ENCODE measurements at places on chromosomes 5 and 9.
A peak's percentile ranks its signal among the peaks of the same experiment; 100 is the strongest.

- DNase-seq = no peak
These were observed 51.3 kb downstream of the SAXO1 start for GRCh38 chr9:18981476-18982261.

DNA sequence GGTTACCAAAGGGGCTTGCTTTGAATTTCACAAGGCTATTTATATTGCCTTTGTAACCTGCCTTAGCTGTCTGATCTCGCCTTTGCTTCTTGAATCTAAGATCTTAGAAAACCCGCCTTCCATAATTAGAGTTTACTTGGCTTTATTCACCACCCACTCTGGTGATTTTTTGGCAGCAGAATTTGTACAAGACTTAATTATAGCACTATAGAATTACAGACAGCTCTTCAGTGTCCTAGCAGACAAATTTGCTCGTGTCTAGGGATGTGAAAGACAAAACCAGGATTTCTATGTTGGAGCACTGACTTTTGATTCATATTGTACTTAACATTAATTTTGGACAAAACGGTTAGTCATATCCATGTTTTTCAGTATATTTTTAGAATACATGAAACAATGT is 306.6 kb downstream of the ADGRV1 start:
- DNase-seq = no peak

DNA sequence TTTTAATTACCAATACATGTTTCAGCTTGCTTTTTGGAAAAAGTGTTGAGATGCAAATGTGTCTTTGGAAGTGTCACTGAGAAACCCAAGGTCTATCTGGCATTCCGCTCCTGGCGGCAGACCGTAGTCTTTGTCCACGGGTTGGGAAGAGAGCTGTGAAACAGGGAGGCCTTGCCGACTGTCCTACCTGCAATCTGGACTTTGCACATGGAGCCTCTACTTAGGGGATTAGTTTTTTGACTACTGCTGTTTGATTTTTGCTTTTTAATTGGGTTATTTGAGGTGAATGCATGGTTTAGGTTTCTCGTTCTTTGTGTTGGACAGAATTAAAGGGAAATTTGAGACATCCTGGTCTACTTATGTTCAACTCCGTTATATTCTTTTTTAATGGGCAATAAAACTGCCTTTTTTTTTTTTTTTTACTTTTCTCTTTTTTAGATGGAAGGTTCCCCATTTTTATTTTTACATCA is 25.7 kb downstream of the TRIO start:
- no peak for DNase-seq

GRCh38 chr5:171405615-171406014 is 13.8 kb upstream of the FGF18 start:
- DNase-seq = no peak

DNA sequence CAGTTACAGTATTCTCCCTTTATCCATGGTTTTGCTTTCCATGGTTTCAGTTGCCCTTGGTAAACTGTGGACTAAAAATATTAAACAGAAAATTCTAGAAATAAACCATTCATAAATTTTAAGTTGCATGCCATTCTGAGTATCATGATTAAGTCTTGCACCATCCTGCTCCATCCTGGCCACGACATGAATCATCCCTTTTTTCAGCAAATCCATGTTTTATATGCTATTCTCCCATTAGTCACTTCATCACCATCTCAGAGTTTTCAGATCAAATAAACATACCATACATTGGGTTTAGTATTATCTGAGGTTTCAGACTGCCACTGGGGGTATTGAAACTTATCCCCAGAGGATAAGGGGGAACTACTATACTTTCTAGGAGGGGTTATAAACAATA is 234.4 kb upstream of the ATP10B start:
- peak; percentile 67 for DNase-seq

DNA sequence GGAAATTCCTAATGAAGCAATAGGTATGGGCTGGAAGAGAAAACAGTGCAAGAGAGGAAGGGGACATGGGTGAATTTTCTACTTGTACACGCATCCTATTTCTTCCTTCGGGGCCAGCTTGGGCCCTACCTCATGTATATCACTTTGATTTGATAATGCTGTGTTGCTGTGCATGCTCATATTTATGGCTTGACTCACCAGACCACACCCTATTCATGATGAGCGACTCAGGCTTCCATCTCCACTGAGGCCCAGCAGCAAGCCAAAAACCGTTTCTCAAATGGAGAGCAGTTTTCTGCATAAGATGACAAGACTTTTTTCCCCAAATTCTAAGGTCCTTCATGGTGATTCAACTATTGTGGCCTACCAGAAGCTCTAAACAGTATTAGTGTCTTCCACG is 2039.1 kb upstream of the CDH9 start:
- peak; percentile 76 for DNase-seq

GRCh38 chr9:93690618-93691017 is 114.2 kb downstream of the PHF2 start:
- no peak for DNase-seq

GRCh38 chr5:138502521-138502920 is 37.2 kb downstream of the EGR1 start:
- DNase-seq = no peak

- DNase-seq = no peak
These were observed 1.0 kb upstream of the CRB2 start for GRCh38 chr9:123354806-123355508.

- peak; percentile 10 for DNase-seq
These were observed 64.7 kb downstream of the UBE2R2 start for GRCh38 chr9:33881635-33882034.

- no peak for DNase-seq
These were observed 28.7 kb downstream of the TAF1L start for GRCh38 chr9:32606811-32607210.

DNA sequence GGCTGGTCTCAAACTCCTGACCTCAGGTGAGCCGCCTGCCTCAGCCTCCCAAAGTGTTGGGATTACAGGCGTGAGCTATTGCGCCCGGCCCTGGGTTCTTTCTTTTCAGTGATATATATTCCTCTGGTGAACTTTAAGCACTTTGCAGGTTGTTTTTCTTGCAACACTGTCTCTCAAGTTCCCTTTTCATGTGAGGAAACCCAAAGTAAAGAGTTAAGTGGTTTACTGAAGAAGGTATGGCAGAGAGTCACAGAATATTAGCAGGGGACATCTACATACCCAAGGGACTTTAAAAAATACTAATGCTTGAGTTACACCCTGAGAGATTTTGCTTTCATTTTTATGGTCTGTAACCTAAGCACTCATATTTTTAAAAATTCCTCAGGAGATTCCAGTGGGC is 6.7 kb upstream of the GAPT start:
- DNase-seq = no peak

GRCh38 chr9:27766073-27766835 is 193.0 kb upstream of the C9orf72 start:
- no peak for DNase-seq

- DNase-seq = no peak
These were observed 185.0 kb downstream of the SEMA6A start for GRCh38 chr5:116389601-116390000.

GRCh38 chr9:5563886-5564285 is 53.6 kb downstream of the PDCD1LG2 start:
- peak; percentile 56 for DNase-seq

DNA sequence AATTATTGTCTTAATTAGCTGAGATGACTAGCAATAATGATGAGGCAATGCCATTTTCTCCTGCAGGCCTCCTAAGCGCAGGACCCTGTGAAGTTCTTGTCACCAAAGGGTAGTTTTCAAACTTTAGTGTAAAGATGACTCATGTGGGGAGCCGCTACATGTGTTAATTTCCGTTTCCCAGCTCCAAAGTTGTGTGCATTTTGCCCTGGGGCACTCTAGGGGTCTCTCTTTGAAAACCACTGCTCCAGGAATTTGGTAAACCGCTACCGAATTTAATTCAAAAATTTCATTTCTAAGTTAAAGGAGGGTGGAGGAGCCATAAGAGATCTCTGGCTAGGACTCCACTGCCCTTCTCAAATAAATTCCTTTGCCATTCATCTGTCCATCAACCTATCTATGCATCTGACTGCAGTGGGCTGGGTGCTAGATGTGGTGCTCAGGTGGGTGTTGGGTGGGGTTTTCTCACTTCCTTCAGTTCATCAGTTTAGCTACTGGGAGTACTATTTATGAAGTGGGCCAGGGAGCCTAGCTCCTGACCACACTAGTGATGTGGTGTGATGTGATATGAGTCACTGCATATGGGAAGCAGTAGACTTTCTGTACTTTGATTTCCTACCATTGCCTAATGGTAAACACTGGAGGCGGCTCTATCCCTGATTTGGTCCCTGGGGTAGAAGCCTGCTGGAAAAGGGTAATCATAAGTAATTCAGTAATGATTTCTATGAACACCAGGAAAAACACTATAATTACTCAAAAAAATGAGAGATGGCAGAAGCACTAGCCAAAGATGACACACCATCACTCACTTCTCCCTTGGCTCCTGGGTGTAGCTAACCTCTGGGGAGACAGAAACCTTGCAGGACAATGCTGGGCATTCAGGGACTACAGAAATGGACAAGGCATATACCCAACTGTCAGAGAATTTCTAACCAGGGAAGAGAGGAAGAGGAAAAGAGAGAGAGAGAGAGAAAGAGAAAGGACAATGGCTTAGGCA is 4.0 kb upstream of the ZSWIM6 start:
- DNase-seq = peak; percentile 94

GRCh38 chr5:148403344-148403743 is 19.6 kb downstream of the FBXO38 start:
- DNase-seq = no peak

DNA sequence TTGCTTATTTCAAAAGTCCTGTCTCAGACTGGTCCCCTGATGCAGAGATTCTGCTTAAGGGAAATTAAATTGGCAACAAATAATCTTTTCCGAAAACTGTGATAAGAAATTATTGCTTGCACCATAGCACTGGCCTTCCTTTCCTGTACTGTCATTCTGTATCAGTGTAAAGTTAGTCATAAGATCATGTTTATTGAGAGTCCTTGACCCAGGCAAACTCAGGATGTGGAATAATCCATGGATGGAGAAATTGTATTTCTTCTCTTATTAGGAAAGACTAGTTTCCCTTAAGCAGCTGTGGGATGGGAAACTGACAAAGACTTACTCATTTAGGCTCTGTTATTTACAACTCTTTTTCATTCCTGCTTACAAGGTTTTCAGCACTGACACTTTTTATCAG is 83.0 kb upstream of the RANBP6 start:
- peak; percentile 71 for DNase-seq

DNA sequence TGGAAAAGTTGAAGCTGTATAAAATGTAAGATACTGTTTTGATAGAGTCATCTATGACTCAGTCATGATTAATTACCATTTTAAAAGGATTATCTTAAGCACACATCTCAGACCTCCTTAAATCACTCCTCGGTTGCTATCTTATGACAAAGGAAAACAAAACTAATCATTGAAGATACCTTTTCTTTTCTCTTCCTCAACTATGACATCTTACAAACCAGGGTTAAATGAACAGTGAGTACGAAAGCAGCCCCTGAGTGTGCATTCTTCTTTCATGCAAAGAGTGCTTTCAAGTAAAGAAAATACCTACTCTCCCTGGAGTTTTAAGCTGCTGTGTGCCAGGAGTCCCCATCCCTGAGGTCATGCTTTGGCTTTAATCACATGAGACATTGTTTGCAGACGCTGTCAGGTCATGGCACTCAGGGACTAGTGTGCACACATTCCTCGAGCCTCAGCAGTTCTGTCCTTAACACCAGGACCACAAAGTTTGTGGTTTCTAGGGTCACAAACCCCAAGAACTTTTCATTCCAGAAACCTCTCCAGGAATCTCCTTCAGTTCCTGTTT is 86.7 kb upstream of the ICE1 start:
- peak; percentile 81 for DNase-seq

DNA sequence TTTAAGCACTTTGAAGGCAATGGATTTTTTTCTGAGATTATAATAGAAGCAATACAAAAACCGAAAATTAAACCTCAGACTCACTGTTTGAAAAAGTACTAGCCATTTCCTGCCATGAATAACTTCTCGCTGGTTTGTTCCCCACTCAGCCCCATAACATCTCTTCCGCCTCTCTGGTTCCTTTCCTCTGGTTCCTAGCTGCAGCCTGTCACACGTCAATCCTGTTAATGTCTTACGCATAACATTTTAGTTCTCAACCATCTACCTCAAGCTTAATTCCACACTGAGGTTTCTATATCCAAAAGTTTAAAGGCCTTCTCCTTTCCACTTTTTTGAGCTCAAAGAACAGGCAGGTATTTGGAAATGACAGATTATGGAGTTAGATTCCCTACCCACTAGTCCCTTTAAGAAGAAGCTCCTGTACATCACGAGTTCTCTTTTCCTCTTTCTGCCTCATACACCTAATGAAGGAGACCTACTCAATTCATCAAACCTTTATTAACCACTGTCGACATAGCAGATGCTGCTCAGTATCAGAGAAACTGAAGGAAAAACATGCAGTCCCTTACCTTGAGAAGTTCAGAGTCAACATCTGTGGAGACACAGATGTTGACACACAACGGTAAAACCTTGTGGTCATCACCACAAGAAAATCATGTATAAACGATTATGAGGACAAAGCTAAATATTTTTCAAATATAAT is 243.0 kb upstream of the PTGER4 start:
- no peak for DNase-seq

DNA sequence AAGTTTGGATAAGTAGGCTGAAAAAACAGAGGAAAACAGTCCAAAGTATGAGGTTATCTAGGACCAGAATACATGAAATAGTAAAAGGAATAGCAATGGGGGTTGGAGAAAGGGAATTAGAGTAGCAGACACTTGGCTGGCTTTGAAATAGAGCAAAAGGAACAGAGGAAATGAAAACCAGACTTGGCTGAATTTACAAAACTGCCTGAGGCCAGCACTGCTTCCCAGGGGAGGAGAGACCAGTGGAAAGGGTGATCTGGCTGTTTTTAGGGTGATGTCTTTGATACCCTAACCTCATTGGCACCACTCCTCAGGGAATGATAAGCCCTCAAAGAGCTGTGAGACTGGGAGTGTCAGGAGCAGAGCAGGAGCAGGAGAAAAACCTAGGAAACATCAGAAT is 413.4 kb upstream of the SLC30A5 start:
- no peak for DNase-seq

DNA sequence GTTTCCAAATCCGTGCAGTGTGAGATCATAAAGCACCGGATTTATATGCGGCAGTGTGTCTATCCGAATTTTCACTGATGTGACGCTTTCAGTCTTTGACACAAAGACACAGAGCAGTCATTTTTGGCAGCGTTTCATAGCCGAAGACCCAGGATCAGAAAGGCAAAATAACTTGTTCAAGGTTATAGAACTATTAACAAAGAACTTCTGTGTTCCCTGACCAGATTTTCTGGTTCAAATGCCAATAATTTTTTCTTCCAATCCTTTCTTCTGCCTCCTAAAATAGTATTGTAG is 1.1 kb upstream of the MARCHF11 start:
- DNase-seq = no peak

DNA sequence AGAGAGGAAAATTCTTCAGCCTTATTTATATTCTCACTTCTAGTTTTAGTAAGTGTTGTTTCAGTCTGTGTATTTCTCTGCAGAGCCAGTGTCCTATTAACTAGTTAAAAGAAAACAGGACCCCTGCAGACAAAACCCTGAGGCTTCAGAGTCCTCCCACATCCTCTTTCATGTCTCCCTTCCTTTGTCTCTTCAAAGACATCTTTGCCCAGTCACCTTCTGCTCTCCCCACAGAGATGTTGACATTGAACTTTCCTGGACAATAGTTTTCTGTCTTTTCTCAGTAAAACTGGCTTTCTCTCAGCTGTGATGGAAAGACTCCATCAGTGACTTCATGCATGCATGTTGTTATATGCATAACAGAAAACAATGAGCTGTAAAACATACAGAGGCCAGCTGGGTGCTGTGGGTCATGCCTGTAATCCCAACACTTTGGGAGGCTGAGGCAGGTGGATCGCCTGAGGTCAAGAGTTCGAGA is 20.2 kb downstream of the GRAMD2B start:
- no peak for DNase-seq

- no peak for DNase-seq
These were observed 175.9 kb downstream of the NSG2 start for GRCh38 chr5:174221436-174221835.

- no peak for DNase-seq
These were observed 64.7 kb downstream of the GDA start for GRCh38 chr9:72213906-72214305.
